CD4-positive, alpha-beta T cell treated with Interferon gamma for 1 hour (primary cell): ENCODE measurements at places on chromosomes 2 and 18.

GRCh38 chr2:242011167-242011513 is 141.6 kb downstream of the RTP5 start:
- no peak for DNase-seq

DNA sequence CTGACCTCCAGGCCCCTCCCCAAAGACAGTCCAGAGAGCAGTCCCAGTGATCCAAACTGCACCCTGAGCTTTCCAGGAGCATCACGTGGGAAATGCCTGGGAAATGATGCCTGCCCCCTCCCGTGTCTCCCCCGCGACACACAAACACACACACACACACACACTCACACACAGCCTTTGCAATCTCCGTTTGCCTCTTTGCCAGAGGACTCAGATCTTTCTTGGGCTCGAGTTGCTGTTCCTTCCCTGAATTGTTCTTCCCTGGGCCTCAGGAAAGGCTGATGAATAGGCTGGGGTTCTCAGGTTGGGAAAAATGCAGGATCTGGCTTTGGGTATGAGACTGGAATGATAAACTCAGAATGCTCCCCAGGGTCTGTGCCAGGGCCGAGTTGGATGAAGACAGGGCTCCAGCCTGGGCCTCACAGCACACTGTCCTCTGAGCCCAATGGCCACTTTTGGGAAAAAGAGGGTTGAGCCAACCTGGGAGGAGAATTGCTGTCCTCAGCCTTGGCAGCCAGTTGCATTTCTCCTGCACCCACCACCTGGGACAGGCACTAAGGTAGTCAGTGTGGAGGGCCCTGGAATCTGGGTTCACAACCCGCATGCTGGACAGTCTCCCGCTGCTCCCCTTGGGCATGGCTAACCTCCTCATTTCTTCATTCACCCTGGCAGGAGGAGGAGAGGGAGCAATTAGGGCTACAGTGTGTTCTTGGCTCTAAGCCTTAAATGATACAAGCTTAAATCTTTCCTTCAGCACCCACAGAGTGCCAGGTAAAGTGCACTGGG is 43.9 kb upstream of the ATP6V1B1 start:
- no peak for DNase-seq

- no peak for DNase-seq
Measured at GRCh38 chr2:120012363-120012762, 514 bp upstream of the EPB41L5 start.

DNA sequence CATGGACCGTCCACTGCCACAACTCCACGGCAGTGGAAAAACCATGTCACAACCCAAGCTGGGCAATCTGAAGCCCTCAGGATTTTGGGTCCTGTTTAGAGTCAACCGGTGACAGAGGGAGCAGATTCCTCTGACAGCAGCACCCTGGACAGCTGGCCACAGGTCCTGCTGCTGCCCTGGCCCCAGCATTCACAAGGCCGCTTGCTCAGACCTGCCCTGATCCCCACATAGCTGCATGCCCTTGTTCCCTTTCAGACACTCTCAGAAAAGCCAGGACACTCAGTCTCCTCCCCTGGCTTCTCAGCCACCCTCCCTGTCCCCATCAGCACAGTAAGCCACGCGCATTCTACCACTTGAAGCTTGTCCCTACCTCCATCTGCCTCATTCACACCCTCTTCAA is 1.6 kb downstream of the COPS9 start:
- no peak for DNase-seq

DNA sequence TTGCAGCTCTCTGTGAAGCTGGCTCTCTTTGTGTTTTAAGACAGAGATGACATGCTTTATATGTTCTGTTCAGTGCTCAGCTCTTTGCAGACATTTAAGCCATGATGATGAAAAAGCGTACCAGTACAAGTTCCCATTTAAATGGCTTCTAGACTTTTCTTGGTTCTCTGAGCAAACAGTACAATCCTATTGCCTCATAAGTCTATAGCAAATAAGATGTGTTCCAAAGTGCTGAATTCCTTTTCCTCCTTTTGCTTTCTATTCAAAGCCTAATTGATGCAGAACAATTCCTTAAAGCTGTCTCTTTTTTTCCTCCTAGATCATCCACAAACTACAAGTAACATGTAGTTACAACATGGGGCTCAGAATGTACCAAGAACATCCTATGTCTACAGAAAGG is 168.8 kb upstream of the SPATS2L start:
- no peak for DNase-seq
